ENCODE measurements at places on chromosomes 3 and 15.
A peak's percentile ranks its signal among the peaks of the same experiment; 100 is the strongest.

- no peak for DNase-seq
Observed at GRCh38 chr3:46196261-46196957, 11.7 kb downstream of the CCR1 start.

- no peak for DNase-seq
Observed at GRCh38 chr3:194750491-194750828, 64.8 kb downstream of the FAM43A start.

DNA sequence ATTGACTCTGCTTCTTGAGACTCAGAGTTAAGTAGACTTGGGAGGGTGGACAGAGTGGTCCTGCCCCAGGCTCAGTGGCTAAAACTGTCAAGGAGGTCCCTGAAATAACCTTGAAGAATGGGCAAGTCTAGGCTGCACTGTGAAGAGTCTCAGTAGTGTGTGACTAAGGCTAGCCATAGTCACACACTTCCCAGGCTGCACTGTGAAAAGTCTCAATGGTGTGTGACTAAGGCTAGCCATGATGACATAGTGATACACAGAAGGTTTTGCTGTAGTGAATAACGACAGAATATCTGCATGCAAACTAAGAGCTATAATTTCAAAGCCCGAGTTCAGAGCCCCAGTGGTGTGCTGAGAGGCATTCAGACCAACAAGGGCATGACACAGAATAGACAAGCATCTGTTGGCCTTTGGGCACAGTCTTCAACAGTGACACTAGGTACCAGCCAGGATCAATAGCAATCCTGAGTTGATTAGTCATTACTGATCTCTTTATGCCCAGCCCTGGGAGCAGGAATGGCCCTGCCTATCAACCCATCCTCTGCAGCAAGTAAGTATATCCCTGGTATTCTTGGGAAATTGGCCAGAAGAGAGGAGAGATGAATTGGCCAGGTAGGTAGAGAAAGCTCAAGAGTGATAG lies 72.4 kb upstream of the BBX start:
- no peak for DNase-seq

- DNase-seq, result no peak
Observed at GRCh38 chr15:39976291-39977274, 42.7 kb downstream of the EIF2AK4 start.

GRCh38 chr3:189593581-189593980 lies 37.6 kb upstream of the TP63 start:
- DNase-seq, result no peak

GRCh38 chr15:39279311-39279710 lies 301.6 kb upstream of the THBS1 start:
- no peak for DNase-seq

- DNase-seq, result no peak
Observed at GRCh38 chr3:169992781-169993180, 26.2 kb downstream of the SEC62 start.

GRCh38 chr15:29449136-29449535 lies 179.5 kb upstream of the NSMCE3 start:
- DNase-seq, result no peak

DNA sequence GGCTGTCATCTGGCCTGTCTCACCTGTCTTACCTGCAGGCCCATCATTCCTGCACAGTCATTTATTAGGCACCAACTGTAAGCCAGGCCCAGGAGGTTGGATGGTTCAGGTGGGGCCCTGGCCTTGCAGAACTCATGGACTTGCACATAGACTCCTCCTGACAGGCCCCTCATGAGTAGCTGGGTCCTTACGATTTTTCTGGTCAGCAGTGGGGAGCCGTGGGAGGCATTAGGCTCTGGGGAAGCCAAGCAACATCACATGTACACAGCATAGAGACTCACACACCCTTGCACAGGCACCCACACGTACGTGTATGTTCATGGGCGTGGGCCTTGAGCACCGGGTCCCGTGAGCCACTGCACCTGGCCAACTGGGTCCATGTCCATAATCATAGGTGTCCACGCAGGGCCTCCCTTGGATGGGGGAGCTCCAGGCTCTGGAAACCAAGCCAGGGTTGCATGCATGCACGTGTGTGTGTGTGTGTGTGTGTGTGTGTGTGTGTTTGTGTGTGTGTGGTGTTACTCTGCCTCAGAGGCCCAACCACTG lies 20.3 kb downstream of the CISH start:
- DNase-seq, result peak; percentile 36

- DNase-seq, result no peak
Observed at GRCh38 chr3:15892311-15893227, 94.8 kb upstream of the ANKRD28 start.

- no peak for DNase-seq
Observed at GRCh38 chr15:62895139-62895866, 147.2 kb upstream of the TPM1 start.

DNA sequence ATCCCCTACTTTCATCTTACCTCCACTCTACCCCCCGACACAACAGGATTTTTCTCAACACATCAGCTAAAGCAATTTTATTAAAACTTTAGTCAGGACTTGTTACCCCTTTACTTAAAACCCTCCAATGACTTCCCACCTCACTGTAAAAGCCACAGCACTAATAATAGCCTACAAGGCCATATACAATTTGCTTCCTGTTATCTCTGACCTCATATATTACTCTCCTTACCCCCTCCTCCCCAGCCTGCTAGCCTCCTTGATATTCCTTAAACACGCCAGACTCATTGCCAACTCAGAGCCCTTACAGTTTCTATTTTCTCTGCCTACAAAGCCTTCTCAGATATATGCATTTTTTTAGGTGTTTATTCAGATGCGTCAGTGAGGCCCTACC lies 54.4 kb downstream of the DCUN1D1 start:
- no peak for DNase-seq

DNA sequence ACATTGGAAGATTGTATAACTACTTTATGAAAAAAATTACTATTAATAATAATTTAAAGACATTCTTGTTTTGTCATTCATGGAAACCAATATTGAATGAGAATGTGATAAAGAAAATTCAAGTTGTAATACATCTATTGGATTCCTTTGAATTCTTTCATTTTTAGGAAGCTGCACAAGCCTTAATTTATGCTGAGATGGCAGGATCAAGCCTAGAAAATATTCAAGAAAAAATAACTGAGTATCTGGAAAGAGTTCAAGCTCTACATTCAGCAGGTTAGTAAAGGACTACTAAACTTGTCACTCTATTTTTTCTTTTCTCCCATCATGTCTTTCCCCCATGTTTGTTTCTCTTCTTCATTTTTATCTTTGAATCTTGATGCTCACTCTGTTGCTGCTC lies 5.9 kb downstream of the CAPN7 start:
- DNase-seq, result no peak

GRCh38 chr3:135034291-135034768 lies 239.3 kb downstream of the EPHB1 start:
- DNase-seq, result no peak

- peak; percentile 2 for DNase-seq
Observed at GRCh38 chr15:66912001-66912400, 153.4 kb upstream of the SMAD3 start.

DNA sequence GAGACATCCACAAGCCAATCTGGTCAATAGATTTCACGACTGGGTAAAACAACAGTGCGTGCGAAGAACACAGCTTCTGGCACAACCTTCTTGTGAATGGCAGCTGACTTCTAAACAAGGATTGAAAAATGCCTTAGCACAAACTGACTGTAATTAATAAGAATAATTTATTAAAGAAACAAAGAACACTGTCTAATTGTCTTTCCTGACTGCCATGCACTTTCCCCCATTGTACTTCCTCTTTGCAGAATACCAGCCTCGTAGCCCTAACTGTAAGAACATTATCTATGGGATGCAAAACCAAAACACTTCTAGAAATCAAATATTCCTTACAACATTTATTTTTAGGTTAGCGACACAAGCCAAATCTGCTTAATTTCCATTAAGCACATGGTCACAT lies 6.5 kb downstream of the FOXP1 start:
- no peak for DNase-seq

DNA sequence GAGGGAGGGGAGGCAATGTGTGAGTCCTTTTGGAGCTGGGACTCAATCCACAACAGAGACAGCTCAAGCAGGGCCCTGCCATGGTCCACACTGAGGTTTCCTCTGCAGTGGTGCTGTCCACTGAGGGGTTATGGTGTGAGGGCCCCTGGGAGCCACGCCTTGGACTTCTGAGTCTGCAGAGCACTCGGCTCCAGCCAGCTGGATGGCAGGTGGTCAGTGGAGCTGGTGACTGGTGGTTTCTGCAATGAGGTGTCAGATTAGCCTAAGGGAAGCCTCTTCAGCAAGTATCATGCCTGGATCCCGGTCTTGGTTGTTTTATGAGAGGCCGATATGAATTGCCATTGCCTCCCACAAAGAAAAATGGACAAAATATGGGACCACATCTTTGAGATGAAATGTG lies 21.7 kb downstream of the LSM3 start:
- DNase-seq, result no peak

DNA sequence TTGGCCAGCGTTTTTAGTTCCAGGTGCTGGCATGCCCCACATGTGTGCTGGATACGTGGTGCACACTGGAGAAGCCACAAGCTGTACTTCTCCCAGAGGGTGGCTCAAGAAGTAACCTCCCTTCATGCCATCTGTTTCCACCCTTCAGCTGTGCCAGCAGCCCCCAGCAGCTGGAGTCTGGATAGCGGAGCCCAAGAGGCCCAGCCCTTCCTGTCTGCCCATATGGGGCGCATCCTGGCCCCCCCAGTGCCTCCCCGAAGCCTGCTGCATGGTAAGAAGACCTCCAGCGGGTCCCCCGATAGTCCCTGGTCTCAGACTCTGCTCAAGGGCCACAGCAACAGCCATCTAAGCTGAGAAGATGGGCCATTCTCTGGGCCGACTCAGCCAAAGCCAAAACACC lies 5.8 kb upstream of the MANF start:
- DNase-seq, result no peak

DNA sequence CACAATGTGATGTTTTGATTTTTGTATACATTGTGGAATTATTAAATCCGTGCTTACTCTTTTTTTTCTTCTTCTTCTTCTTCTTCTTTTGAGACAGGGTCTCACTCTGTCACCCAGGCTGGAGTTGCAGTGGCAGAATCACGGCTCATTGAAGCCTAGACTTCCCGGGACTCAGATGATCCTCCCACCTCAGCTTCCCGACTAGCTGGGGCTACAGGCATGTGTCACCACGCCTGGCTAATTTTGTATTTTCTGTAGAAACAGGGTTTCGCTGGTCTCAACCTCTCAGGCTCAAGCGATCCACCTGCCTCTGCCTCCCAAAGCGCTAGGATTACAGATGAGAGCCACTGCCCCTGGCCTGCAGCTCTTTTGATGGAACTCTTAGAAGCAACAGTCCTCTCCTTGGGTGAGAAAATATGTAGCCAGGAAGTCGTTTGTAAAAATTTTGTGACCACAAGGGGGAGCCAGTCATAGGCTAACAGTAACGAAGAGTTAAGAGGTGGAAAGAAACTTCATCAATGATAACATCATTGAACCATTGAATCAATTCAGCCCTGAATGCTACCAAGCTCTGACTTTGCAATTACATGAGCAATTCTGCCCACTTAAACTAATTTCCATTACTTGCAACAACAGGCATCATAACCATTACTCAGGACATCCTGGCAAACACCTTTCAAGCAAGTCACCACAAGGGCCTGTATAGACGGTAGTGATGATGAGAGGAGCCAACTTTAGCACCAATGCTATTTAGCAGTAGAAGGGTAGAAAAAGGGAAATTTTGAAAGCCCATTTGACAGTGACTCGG lies 16.7 kb upstream of the CMTM7 start:
- peak; percentile 81 for DNase-seq

DNA sequence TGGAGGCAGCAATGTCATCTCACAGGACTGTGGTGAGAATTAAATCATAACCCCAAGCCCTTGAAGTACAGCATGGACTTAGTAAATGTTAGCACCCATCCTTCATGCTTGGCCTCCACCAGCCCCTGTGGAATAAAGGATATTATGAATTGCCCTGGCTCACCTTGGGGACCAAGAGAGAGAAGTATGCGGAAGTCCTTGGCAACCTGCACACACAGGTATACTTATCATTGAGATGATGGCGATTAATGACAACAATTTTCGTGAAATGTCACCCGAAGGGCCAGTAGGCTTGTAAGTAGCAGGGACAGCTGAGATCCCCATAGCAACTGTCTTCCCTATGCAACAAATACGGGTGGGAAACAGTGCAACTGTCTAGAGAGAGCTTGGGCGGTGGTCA lies 102.0 kb downstream of the FAM43A start:
- no peak for DNase-seq

DNA sequence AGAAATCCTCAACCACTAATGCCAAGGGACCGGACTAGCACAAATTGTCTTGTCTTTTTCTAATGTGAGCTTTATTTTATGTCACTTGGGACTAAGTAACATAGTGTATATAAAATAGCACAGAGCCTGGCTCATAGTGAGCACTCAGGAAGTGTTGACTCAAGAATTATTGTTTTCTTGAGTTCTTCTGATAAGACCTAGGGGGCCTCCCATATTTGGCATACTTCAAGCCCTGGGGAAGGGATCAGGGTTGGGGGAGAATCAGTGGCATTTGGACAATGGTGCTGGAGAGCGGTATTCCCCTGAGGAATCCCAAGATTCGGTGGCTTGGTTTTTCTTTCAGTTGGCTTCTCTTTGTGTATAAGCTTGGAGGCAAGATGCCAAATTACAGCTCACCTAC lies 19.4 kb downstream of the ZNF80 start:
- DNase-seq, result no peak

- peak; percentile 70 for DNase-seq
Observed at GRCh38 chr15:83115831-83116565, 8.6 kb downstream of the TM6SF1 start.

- DNase-seq, result no peak
Observed at GRCh38 chr3:109131276-109131675, 5.2 kb upstream of the C3orf85 start.

DNA sequence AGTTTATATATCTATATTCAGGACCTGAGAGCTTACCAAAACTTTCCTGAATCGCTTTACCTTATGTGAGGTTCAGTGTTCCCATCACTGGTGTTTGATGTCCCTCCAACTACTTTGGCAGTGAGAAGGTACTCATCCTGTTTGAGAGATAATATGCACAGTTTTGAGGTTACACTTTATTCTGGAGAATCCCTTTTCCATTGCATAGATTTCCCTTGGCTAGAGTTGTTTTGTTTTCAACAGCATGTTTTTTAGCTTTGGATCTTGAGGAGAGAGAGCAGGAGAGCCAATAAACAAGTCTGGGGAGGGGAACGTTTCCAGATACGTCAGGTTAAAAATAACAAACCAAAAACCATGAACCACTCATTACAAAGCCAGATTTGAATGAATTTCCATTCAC lies 33.6 kb downstream of the CD200 start:
- no peak for DNase-seq

GRCh38 chr3:58998476-58999117 lies 51.2 kb downstream of the CFAP20DC start:
- DNase-seq, result peak; percentile 76

- no peak for DNase-seq
Observed at GRCh38 chr3:110736332-110736731, 335.3 kb upstream of the NECTIN3 start.

- no peak for DNase-seq
Observed at GRCh38 chr15:73573572-73573971, 59.6 kb downstream of the NPTN start.

DNA sequence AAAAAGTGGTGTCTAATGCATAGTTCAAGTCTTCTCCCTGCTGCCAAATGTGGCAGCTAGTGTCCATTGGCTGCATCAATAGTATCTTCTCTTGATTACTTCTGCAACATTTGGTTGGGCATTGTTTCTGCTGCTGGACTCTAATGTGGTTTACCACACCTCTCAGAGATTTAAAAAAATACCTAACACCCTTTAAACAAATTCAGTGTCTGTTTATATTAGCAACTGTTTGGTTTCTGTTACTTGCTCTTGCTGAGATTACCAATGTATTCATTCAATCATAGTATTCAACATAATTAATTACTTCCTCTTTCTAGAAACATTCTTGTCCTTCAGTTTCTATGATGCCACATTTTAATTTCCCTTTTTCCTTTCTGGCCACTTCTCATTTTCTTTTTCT lies 20.3 kb upstream of the NECTIN3 start:
- DNase-seq, result no peak
